ENCODE measurements at places on chromosomes 1 and 21.

DNA sequence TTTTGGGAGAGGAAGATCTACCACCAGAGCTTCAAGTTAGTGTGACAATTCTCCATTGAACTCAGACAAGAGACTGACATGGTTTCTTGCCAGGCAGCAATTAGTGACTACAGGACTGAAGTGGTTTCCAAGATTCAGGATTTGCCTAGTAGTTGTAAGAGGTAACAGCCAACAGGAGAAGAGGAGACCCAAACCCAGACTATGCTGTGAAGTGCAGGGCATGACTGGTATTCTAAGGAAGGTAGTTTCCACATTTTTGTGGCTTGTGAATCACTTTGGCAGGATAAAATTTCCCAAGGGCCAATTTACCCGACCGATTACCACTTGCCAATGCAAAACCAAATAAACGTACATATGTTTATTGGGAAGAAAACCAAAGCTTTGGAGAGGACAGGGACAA is 14.7 kb upstream of the RAP1A start:
- DNase-seq = no peak

GRCh38 chr1:86750076-86750475 is 45.7 kb downstream of the SH3GLB1 start:
- DNase-seq = no peak

GRCh38 chr1:159632922-159633321 is 45.3 kb downstream of the APCS start:
- no peak for DNase-seq

- no peak for DNase-seq
These were observed 40.9 kb downstream of the IGSF21 start for GRCh38 chr1:18148461-18148860.

GRCh38 chr1:31296486-31297276 is at the start of the genes SNRNP40 and ZCCHC17:
Gene SNRNP40 (minus strand): TSS chr1:31296788. CDS start chr1:31296751, 37 bp downstream.
Gene ZCCHC17 (plus strand): TSS chr1:31297032. CDS start chr1:31310099, 13,067 bp downstream.
- DNase-seq = peak; percentile 99

- peak; percentile 26 for DNase-seq
These were observed 40.3 kb downstream of the GPATCH2 start for GRCh38 chr1:217590598-217590997.

DNA sequence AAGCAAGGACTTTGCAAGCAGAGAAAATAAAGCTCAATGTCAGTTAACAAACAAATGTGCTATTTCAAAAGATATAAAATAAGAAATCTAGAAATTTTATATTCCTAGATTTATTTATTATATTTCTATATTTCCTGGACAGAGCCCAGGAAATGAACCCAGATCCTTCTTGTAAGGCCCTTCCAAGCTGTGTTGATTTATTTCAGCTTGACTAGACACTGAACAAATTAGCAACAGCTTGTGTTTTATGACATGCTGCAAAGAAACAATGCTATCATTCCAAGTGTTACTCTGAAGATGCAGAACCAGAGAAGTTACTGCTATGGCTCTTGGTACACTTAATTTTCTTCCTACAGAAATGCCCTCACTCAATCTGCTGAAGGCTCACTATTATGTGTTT is 6.2 kb downstream of the TGFBR3 start:
- no peak for DNase-seq

DNA sequence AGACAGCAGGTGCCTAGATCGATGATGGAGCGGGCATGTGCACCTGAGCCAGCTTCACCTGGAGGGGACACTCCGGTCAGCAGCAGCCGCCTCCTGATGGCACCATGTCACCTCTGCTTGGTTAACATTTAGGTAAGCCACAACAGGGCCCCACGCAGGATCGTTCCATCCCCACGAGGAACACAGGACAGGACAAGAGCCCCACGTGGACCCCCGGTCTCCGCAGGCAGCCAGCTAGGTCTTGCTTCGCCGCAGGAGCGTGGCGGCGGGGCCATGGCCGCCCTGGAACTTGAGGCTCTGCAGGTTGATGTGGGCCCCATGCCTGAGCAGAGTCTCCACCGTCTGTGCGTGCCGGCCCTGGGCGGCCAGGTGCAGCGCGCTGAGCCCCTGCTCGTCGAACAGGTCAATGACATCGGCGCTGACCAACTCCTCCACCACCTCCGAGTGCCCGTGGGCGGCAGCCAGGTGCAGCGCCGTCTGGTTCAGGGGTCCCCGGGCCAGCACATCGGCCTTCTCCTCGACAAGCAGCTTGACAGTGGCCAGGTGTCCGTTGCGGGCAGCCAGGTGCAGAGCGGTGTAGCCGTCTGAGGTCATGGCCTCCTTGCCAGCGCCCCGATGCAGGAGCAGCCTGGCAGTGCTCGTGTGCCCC is 26.1 kb downstream of the RIPK4 start:
- DNase-seq = no peak

GRCh38 chr1:117188170-117188815 is 22.4 kb downstream of the VTCN1 start:
- DNase-seq = no peak

DNA sequence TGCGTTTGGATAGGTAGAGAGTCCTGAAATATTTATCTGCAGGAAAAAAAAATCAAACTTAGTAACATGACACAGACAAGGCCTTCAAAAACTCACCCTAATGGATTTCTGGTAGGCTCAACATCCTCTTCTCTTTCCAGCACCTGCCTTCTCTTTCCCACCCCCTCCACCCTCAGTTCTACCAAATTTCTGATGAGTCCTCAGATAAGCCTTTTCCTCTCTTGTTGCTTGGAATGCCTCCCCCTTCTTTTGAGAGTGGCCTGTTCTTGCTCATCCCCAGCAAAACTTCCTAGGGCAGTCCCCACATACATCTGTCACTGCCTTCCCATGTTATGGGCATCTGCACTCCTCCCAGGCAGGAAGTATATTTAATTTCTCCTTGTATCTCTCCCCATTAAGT is 7.6 kb upstream of the LBR start:
- no peak for DNase-seq

- DNase-seq = no peak
These were observed 45.0 kb downstream of the NGF start for GRCh38 chr1:115293006-115293405.

DNA sequence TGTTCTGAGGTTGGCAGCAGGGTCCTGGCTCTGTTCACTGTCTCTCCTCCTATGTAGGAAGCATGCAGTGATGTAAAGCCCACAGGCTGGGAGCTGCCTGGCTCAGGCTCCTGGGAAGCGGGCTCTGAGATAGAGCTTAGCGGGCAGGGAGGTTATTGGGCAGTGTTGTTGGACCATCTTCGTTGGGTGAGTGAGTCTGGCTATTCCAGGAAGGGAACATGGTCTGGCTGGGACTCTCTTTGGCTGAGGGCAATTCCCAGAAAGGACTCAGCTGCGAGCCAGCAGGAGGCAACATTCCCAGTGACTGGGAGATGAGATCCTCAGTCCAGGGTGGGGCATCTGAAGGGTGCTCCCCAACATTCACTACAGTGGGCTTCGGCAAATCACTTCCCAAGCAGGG is 96.2 kb downstream of the CCDC185 start:
- DNase-seq = no peak

DNA sequence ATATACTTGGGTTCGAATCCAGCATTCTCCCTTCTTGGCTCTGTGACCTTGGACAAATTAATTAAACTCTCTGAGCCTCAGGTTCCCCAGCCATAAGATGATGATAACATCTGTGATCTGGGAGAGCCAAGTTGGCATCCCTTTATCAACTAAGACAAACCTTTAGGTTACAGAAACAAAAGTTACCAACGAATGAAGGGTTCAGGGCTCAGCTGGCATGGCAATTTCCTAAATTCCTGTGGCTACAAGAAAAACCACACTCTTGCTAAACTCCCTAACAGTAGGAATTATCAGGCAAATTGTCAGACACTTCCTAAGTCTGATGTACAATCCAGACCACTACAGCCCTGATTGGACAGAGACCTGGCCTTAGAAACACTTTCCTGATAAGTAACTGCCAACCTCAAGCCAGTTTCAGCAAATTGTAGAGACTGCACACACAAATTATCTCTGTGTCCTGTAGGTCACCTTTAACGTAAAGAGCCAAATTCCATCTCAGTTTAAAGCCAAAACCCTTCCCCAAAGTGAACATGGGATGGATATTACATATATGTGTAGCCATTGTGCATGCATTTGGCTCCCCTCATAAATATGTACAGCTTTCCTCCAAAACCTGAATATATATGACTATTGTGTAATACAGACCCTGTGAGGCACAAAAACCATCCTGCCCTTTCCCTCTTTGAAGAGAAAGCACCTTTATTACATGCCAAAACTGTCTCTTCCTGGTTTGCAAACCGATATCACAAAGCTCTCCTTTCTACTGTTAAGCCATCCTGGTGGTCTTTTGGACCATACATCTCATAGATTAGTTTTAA is 39.5 kb upstream of the EDARADD start:
- DNase-seq = no peak

- DNase-seq = peak; percentile 23
These were observed 8.4 kb downstream of the MMACHC start for GRCh38 chr1:45508295-45509151.

GRCh38 chr1:90809093-90809492 is 92.0 kb upstream of the BARHL2 start:
- no peak for DNase-seq

DNA sequence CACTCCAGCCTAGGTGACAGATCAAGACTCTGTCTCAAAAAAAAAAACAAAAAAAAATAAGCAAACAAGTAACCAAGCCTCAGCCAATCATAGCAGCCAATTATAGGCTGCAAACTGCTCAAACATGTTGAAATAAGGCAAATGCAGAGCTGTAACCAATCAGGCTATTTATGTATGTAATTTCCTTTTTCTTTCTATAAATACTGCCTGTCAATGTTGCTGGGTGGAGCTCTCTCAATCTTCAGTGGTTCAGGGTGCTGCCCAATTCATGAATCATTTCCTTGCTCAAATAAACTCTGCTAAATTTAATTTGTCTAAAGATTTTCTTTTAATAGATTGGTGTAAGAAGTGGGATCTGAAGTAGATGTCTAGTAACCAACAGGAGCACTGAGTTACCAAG is 11.6 kb upstream of the CD1D start:
- no peak for DNase-seq

DNA sequence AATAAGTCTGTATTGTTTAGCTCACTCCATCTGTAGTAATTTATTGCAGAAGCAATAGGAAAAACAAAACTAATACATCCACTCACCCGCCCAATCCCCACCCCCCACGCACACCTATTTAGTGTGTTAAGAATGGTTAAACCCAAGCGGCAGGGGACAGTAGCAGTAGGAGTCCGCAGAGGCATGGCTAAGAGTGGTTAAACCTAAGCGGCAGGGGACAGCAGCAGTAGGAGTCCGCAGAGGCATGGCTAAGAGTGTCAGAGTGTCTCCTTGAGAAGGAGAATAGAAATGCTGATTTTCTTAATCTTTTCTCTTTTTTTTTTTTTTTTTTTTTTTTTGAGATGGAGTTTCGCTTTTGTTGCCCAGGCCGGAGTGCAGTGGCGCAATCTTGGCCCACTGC is 34.8 kb upstream of the TMPRSS2 start:
- DNase-seq = no peak

DNA sequence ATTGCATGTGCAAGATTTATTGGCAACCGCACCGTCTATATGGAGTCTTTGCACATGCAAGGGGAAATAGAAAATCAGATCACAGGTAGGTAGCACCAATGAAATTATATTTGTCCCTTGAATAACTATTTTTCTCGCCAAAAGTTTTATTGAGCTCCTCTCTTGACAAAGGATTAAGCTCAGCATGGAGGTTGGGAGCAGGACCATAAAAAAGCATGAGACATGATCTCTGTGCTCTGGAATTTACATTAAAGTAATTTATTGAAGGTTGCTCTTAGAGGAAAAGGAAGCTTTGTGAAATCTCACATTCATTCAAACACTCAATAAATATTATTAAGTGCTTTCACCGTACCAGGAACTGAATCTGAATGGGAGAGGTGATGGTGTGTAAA is 66.0 kb upstream of the UBE2U start:
- no peak for DNase-seq

- no peak for DNase-seq
These were observed 83.0 kb downstream of the RRAGC start for GRCh38 chr1:38776466-38777065.

DNA sequence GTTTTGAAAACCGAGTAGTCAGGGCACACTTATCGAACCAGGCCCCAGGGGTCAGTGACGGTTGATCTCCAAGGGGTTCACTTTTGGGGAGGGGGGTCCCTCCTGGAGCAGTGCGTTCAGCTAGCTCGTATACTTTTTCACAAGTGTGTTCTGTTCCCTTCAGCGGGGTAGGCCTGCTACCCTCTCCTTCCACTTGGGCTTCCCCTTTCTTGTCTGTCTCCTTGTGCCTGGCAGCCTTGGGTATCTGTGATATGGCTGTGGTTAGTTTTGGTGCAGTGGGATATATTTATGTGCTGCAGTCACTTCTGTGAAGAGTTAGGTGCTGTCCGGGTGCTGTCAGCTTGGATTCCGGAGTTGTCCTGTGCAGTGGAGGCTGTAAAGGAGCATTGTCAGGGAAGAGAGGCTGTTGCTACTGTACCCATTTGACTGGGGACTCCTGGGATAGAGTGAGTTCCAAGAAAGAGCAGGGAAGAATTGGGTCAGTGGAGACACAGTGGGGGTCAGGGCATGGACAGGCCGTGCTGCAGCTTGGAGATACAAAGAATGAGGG is 29.7 kb downstream of the ADARB1 start:
- DNase-seq = no peak

DNA sequence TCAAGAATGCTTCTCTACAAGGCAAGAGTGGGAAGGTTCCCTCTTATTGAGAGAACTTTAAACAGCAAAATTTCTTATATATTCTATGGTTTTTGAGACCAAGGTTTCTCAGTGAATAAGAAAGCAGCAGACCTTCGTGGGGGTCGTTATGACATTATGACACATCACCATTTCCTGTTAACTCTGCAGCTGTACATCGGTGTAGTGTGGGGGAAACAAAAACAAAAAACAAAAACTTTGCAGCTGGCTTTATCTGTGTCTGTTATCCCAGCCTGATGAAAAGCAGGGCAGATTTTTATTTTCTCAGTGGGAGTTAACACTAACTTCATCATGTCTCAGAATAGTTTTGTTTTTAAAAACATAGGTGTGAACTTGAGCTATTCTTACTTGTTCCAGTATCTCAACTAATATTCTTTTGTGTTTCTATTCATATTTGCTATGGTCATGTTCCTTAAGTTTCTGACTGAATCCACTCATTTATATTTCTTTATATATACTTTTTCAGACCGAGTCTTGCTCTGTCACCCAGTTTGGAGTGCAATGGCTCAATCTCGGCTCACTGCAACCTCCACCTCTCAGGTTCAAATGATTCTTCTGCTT is 2.1 kb downstream of the SDE2 start:
- DNase-seq = no peak

- DNase-seq = peak; percentile 56
These were observed 850 bp downstream of the SESN2 start for GRCh38 chr1:28259934-28260802.

DNA sequence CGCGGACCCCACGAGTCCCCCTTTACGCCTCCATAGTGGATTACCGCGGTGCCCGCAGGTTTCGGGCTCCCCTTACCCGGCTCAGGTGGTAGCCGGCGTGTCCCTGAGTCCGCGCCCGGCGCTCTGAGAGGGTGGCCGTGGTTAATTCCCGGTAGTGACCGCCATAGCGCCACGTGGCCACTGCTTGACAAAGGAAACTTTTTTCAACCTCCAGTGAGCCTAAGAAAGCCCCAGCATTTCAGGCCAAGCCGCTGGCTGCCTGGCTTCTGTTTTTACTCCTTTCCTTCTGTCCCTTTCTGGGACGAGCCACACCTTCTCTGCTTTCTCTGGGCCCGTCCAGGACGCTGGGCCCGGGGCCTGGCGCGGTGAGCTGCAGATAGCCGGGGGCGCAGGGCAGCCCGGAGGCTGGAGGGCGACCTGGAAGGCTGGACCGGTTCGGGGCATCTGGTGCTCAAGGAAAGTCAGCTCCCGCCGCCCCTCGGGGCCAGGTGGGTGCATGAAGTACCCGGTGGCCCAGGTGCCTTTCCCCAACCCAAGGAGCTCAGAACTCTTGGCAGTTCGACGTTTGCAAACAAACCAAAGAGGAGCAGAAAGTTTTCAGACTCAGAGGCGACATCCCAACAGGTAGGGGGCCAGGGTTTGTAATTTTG is 540 bp upstream of the C1orf198 start:
- peak; percentile 69 for DNase-seq

Measured in HT-29 (cell line).